ENCODE measurements at places on chromosomes 2 and 18.

- no peak for DNase-seq
These were observed 376.0 kb downstream of the TGIF1 start for GRCh38 chr18:3826021-3826420.

GRCh38 chr2:69057660-69058059 lies 44.7 kb downstream of the ANTXR1 start:
- DNase-seq: no peak

GRCh38 chr2:29295845-29296244 lies 180.6 kb downstream of the CLIP4 start:
- DNase-seq: peak; percentile 74

DNA sequence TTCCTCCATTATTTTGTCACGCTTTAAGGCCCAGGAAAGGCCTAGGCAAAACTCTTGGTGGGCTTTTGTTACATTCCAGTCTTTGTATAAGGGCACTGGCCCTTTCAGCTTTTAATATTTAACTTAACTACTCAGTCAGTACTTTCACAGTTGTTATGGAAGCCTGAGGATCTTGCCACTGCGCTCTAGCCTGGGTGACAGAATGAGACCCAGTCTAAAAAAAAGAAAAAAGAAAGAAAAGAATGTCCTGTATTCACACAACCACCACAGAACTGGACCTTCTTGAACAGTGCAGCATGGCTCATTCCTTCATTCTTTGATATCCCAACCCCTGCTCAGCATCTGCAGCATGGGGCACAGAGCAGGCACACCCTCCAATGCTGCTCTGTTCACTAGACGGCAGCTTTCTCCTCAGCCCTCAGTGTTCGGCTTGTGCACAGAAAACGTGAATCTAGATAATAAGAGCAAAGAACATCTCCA lies 93.4 kb upstream of the MSH2 start:
- DNase-seq: no peak

- DNase-seq: no peak
These were observed 20.9 kb upstream of the HK2 start for GRCh38 chr2:74812787-74813590.

GRCh38 chr2:182744490-182744889 lies 28.4 kb downstream of the DNAJC10 start:
- no peak for DNase-seq

DNA sequence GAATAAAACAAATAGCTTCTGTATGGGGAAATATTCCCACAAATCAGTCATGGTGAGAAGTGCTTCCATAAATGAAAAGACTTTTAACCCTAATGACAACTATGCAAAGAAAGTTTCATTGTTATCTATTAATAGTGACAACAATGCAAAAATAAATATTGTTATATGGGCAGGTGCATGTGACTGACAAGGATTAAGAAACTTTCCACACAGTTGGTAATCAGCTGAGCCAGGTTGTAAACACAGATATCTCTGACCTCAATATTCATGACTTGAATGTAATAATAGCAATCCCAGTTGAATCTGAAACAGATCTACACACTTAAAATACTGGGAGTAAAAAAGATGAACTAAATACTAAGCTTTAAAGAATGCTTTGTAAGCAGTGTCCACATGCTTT lies 517.0 kb upstream of the SOX11 start:
- no peak for DNase-seq

GRCh38 chr2:120945832-120946499 lies 210.3 kb downstream of the GLI2 start:
- DNase-seq: no peak

DNA sequence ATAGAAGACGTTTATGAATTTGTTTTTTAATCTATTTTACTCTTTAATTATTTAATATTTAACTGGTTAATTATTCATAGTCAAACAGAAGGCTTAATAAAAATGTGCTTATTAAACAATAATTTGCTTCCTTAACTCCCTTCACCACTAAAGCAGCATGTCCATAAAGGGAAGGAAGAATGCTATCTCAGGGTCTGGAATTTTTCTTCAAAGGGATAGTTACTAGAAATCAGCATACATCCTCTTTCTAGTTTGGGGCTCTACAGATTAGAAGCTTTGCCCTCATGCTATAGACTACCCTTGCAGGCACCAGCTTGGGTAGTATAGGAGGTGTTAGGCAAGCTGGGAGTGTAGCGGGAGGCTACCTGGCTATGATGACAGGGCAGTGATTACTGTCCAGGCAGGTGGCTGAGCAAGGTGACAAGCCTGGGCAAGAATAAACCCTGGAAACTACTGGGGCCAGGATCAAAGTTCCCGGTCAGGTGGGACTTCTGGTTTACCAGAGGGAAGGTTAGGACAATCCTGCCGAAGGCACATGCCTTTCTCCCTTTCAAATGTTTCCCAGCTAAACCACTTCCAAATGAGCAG lies 276.0 kb upstream of the REV1 start:
- no peak for DNase-seq

DNA sequence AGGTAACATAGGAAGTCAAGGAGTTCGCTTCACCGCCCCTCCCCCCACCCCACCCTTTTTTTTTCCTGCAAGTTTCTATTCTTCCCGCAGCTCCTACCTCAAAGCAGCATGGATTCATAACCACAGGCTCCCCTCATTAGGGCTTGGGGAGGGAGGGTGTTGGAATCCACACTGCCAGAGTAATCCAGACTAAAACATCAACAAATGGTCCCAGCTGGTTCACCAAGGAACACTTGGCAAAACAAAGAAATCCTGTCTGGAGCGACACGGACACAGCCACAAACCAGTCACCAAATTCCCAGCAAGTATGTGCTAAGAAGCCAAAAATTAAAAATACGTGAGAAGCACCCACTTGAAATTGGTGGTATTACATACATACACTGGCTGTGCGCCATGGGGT lies 106.9 kb upstream of the PPP1CB start:
- no peak for DNase-seq

- no peak for DNase-seq
These were observed 334.3 kb upstream of the VWC2L start for GRCh38 chr2:214076527-214076926.

GRCh38 chr2:29583104-29583503 lies 338.3 kb downstream of the ALK start:
- DNase-seq: no peak

GRCh38 chr2:85063981-85064599 lies 69.1 kb upstream of the TCF7L1 start:
- DNase-seq: peak; percentile 6

GRCh38 chr2:11320698-11321492 lies 23.5 kb downstream of the ROCK2 start:
- DNase-seq: no peak

- no peak for DNase-seq
These were observed 84.3 kb downstream of the GATA6 start for GRCh38 chr18:22253676-22254075.

DNA sequence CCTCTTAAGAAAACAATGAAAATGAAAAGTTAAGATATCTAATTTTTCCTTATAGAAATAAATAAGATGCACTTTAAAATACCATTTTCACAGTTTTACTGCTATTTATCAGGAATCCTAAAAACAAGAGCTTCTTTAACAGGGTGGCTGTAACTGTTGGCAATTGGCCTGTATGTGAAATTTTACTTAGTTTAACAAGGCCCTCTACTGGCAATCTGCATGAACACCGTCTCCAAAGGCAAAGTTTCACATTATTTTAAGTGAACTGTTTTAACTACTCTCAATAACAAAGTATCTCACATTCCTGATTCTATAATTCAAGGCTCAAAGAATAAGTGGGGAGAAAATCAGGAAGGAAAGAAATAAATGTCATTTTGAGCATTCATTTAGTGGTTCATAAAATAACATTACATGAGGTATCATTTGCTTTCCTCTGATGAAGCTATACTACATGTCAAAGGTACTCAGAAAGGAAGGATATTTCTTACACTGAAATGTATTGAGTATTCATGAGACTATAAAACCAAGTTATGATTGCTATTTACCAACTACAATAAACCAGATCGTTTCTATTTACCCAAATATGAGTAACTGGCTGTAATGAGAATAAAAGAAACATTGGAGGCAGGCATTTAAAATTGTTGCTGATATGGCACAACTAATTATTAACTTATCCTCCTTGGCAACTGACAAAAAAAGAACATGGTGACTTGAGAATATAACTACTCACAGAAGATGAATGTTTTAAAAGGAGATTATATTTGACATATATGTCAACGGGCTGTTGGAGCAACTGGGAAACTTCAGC lies 7.0 kb downstream of the NCKAP5 start:
- DNase-seq: no peak

GRCh38 chr2:14779252-14779651 lies 146.7 kb downstream of the LRATD1 start:
- DNase-seq: no peak

DNA sequence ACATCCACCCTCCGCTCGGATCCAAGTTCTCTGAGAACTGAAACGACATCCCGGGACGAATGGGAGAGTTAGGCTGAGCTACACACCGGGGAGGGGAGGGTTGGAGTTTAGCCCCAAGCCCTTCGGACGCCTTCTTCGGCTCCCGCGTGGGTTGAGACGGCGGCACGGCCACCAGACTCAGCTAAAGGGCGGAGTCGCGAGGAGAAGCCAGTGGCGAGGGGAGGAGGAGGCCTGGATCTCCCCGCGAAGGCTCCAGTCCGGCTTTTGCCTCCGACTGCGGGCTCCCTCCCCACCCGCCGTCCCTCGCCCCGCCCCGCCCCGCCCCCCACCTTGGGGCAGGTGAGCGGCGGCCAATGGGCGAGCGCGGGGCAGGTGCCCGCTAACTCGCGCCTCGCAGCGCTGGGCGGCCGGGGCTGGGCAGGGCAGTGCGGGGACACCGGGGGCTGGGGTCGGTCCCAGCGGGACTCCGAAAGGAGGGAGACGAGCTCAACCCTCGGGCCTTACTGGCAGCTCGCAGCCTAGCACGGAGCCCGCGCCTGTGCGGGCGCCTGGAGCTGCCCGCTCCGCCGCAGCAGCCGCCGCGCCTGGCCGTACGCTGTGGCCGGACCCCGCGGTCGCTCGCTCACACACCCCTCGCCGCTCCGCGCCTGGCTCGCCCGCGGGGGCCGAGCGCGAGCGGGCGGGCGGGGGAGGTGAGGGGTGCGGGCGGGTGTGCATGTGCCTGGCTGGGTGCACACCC lies at the start of gene EMX1:
Gene EMX1, plus strand, starts transcription at position 382 of the 739 bp plus-strand sequence. Its CDS starts 334 bp downstream, at position 716.
- peak; percentile 36 for DNase-seq

GRCh38 chr2:190668892-190669291 lies 20.0 kb downstream of the NAB1 start:
- DNase-seq: no peak

DNA sequence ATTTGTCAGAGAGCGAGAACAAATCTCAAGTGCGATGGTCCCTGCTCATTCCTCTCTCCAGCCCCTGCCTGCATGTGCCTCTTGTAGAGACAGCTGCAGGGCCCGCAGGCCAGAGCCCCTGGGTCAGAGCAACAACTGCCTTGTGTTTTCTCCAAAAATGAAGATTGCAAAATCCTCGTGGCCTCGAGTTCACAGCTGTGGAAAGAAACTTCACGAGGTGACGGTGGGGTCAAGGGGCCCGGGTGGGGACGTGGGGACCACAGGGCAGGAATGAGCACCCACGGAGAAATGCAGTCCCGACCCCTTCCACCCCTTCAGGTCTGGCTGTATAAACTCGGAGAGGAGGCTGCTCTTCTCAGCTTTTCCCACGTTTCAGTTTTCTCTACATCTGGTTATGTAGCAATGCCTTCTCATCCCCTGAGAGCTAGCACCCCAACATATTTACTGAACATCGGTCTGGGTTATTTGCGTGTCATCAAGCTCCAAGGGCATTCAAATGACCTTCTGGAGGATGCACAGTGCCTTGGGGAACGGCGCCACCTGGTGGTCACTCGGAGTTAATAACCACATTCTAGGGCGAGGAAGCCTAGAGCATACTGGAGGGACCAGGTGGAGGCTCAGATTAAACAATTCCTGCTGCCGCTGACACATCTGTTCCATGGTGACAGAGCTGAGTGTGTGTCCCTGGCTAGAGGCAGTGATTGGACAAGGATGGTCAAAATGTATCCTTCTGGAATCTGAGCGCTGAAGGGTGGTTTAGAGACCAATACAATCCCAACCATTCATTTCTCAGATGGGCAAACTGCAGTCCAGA lies 91.4 kb upstream of the CYRIA start:
- DNase-seq: peak; percentile 95

GRCh38 chr2:206084439-206084869 lies 1.5 kb downstream of the INO80D start:
- peak; percentile 73 for DNase-seq

Measured in NCI-H524 (cell line).